ENCODE measurements at places on chromosomes 7 and 10. TPM values are rescaled to one million over a fixed set of nuclear protein-coding genes. Genes with fewer than 3 reads are reported as not detected.

DNA sequence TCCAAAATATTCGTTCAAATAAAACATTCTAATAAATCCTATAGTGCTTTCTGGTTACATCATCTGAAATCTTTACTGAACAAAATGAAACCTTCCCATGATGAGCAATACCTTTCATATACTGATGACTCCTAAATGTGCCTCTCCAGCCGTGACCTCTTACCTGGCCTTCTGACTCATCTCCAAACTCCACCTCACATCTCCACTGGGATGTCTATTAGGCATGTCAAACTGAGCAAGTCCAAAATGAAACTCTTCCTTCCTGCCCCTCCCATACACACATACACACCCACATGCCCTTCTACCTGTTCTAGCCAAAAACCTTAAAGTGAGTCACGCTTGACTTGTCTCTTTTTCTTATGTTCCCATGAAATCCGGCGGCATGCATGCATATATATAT is 22.9 kb downstream of the GSAP start:
- no peak for DNase-seq

The TSPAN12 gene
- total RNA-seq, result 19.0 TPM

GRCh38 chr10:102540023-102540422 is 36.3 kb downstream of the SUFU start:
- peak; percentile 10 for DNase-seq

DNA sequence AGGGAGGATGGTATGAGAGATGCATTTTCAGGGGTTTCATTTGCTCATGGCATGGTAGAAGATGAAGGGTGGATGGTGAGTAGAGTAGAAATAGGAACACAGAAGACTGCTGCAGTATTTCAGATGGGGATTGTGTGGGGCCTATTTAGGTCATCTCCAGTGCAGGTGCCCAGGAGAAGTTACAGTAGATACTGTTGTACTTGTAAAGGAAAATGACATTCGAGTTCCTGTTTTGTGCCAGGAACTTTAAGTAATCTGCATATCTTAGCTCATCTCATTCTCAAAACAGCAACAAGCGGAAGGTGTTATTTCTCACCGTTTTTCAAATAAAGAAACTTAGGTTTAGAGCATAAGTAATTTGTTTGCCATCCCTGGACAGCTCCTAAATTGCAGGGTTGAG is 156.2 kb downstream of the AUTS2 start:
- DNase-seq, result no peak

The CRYGN gene
- not detected for total RNA-seq

The NEURL1 gene
- total RNA-seq, result 0.22 TPM

- peak; percentile 48 for DNase-seq
Observed at GRCh38 chr7:98357751-98358161, 43.1 kb downstream of the BAIAP2L1 start.

DNA sequence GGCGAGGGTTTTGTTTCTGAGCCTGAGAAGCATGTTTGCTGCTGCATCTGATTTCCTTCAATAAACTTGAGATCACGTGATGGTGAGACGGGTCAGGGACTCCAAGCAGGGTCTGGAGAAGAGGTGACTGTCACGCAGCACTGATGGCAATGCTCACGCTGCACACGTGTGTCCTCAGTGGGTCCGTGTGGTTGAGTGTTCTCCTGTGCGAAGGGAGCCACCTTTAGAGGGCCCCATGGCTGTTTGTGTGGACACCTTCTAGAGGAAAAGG is 100.4 kb downstream of the WDR37 start:
- DNase-seq, result no peak

DNA sequence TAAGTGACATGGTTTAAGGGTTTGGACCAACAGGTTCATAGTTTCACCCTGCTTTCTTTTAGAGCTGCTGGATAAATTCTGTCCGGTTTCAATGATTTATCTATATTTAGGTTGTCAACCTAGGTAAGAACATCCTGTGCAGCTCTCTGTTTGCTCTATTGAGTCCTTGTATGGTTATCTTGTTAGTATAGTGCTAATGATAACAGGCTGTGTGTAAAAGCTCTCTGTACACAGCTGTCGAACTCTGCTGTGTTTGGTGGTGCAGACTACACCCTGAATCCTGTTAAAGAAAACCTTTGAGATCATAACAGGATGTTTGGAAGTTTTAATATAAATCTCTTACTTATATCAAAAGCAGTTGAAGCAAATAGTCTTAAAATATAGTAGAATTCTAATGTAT is 219.2 kb downstream of the SDK1 start:
- no peak for DNase-seq

DNA sequence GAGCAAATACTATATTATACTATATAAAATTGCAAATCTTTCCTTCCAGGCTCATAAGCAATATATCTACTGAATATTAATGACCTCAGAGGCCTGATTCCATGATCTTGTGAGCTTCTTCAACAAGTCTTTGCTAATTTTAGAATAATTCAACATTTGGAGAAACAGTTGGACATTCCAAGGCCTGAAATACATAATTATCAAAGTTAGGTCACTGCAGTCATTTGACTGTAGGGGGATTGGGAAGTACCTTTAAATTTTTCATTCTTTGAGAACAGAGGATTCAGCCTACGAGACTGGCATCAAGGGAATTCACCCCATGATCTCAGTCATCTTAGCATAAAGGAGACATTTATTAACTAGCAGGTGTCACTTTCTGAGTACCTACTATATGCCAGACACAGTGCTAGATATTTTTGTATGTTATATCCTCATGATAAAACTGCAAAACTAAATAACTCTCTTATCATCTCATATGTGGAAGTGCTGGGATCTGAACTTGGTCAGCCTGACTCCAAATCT is 85.4 kb downstream of the DOCK4 start:
- DNase-seq, result no peak

- DNase-seq, result no peak
Observed at GRCh38 chr10:112215342-112215774, 31.8 kb upstream of the GPAM start.

DNA sequence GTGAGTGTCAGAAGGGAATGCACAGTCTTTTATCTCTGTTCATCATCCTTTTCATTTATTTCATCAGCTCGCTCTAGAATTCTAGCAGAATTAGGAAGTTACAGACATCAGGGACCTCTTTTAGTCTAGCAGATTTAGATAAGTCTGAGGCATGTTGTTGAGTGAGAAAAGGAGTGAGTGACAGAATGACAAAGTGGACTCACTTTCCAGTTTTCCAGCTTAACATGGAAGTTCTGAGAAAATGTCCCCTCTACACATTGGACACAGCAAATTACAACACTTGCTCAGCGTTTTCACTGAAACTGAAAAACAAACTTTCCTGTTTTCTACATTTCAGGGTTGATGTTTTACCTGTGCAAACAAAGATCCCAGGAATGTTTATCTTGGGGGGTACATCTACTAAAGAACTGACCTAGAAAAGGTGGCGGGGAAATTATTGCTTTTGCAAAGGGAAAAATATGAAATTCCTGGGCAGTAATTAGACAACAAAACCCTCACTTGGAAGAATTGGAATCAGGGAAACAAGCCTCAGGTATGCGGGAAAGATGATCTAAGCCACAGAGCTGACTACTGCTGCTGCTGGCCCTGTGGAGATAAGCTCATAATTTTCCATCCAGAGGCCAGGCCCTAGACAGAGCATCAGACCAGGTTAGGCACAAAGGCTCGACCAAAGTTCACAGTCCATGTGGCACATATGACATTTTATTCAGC is 14.6 kb upstream of the CYP3A5 start:
- DNase-seq, result no peak

- DNase-seq, result no peak
Observed at GRCh38 chr10:129131457-129132132, 335.4 kb upstream of the MGMT start.

GRCh38 chr10:104376784-104377300 is 23.2 kb downstream of the CFAP58 start:
- no peak for DNase-seq

The LEP gene
- total RNA-seq, result not detected

- no peak for DNase-seq
Observed at GRCh38 chr10:24716295-24716694, 7.4 kb downstream of the ARHGAP21 start.

The THAP5 gene
- total RNA-seq, result 14.1 TPM

- DNase-seq, result no peak
Observed at GRCh38 chr10:48670978-48671913, 13.4 kb upstream of the WDFY4 start.

DNA sequence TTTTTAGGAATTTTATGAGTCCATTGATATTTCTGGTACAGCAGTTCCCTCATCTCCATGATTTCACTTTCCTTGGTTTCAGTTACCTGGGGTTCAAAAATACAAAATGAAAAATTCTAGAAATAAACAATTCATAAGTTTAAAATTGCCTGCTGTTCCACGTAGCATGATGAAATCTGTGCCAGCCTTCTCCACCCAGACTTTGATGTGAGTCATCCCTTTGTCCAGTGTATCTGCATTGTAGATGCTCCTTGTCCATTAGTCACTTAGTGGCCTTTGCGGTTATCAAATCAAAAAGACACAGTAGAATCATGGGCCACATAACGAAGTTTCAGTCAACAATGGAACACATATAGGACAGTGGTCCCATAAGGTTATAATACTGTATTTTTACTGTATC is 286.9 kb downstream of the PTEN start:
- peak; percentile 30 for DNase-seq

The IL6 gene
- 11.0 TPM for total RNA-seq

GRCh38 chr7:137878333-137878961 is 31.7 kb upstream of the DGKI start:
- no peak for DNase-seq

The CFAP70 gene
- total RNA-seq, result 0.27 TPM

DNA sequence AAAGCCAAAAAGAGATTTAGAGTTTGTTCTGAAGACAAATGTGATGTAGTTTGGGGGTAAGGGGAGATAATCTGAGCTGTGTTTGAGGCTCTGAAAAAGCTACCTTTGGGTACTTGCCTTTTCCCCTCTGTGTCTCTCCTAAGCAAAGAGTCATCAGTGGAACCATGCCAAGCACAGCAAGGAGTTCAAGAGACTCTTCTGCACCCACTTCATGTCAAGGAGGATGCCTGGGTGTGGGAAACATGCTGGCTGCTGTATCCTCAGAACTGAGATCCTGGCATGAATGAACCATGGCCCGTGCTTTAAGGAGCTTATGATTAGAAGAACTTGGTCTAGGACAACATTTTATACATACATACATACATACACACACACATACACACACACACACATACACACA is 142.9 kb downstream of the NOC3L start:
- no peak for DNase-seq

DNA sequence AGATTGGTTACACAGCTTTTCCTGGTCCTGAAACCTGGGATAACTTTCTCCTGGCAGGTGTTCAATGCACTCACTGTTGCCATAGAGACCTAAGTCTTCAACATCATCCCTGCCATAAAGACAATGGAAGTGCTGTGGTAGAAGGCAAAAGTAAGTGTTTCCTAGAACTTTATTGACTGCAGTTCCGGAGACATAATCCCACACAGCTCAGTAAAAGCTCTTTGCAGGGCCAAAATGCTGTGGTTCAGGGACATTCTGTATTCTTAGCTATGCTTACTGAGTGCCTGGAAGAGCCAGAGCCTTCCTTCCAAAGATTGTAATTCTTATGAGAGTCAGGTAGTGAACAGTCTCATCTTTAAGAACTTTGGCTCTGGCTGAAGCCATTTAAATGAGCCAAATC is 5.3 kb downstream of the WIPF3 start:
- DNase-seq, result no peak

DNA sequence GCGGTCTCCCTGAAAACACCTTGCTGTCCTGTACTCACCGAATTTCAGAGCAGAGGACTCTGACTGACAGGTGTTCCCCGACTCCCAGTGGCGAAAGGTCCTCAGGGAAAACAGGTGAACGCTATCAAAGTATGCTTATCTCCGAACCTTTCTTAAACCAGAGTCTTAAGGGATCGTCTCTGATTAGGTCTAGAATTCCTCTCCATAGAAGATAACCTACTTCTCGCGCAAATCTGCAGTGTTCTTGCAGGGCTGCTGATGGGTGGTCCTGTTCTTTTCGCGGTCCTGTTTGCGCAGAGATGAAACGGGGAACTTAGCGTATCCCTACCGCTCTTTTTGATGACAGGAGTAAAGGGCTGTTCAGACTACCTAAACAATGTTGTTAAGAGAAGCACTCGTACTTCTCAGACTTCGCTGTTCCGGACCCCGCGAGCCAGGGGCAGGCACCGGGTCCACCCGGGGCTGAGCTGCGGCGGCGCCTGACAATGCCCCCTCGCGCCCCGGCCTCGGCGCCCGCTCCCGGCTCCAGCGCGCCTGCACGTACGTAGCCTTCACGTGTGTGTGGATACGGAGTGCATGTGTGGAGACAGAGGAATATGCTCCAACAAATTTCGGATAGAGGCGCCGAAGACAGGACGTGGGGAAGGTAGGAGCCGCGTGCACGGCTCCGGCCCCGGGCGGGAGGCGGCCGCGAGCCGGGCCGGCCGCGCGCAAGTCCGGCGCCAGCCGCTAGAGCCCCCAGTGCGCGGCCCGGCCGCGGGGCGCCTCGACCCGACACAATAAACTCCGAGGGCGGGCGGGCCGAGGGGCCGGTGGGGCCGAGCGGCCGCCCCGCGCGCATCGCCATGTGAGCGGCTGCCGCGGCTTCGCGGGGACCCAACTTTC is 766 bp upstream of the ZMYND11 start:
- DNase-seq, result peak; percentile 48

The ADRA2A gene
- total RNA-seq, result not detected

The TEX47 gene
- not detected for total RNA-seq

DNA sequence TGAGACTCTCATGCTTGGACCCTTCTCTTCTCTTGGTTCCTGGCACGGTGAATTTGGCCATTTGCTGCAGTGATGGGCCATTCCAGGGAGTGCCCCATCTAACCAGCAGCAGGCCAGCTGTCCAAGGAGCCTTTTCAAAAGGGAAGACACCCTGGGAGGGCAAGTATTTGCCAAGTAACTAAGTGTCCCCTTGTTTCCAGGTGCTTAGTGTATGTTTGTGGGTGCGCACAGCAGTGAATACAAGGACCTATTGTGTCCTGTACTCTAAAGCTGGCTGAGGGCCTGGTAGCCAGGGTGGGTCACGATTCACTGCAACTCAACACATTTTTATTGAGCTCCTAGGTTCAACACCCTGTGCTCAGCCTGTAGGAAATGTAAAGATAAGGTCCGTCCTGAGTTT is 348.8 kb downstream of the RNLS start:
- no peak for DNase-seq

DNA sequence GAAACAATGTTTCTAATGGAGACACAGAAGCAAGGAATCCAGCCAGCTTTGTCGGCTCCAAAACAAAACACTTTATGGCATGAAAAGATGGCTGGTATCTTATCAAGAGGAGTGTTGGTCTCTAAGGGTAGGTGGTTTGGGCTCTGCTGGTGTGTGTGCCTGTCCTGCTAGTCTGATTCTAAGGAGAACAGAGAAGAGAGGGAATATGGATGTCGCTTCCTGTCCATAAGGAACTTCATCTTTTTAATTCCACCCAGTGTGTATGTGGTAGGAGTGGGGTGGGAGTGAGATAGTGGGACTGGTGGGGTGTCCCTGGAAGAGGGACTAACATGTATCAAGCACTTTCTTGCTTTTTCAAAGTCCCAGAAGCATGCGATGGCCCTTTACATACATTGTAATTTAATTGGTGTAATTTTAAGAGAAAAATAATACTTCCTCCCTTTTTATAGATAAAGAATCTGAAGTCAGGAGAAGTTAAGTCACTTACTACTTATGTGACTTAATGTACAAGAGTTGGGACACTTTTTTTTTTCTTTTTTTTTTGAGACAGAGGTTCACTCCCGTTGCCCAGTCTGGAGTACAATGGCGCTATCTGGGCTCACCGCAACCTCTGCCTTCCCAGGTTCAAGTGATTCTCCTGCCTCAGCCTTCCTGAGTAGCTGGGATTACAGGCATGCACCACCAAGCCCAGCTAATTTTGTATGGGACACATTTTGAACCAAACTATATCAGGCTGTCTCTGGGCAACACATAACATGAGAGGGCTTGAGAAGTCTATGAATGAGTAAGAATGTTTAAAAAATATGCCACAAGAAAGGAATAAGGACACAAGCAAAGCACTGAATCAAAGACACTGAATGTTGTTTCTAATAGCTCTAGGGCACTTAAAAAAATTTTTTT is 18.8 kb downstream of the NT5C3A start:
- DNase-seq, result no peak

All from endothelial cell of umbilical vein (primary cell).